ENCODE measurements at places on chromosomes 7 and 10. TPM values are rescaled to one million over a fixed set of nuclear protein-coding genes. Genes with fewer than 3 reads are reported as not detected.

The TRPV5 gene
- not detected for total RNA-seq

The PRKG1 gene
- 13.8 TPM for total RNA-seq

The PDZD7 gene
- total RNA-seq: 3.2 TPM

The MGAM2 gene
- total RNA-seq: under 0.01 TPM

The ACSL5 gene
- 2.0 TPM for total RNA-seq

The AKR1B15 gene
- total RNA-seq: not detected

The TRIM74 gene
- total RNA-seq: 0.25 TPM

The SKIDA1 gene
- total RNA-seq: 6.9 TPM

The DLX6 gene
- 1.2 TPM for total RNA-seq

The INSYN2A gene
- total RNA-seq: 7.4 TPM

The OR13A1 gene
- not detected for total RNA-seq

The ABLIM1 gene
- 72.3 TPM for total RNA-seq

The FAS gene
- 2.0 TPM for total RNA-seq

The SGPL1 gene
- 33.7 TPM for total RNA-seq

The RET gene
- 2.2 TPM for total RNA-seq

The TWIST1 gene
- total RNA-seq: 0.74 TPM

The VSTM4 gene
- 3.2 TPM for total RNA-seq

The OR2A5 gene
- total RNA-seq: not detected

The OPN1SW gene
- not detected for total RNA-seq

The CDC14C gene
- not detected for total RNA-seq

The DGKI gene
- total RNA-seq: 92.0 TPM

The CPVL gene
- 32.9 TPM for total RNA-seq

The NCF1 gene
- not detected for total RNA-seq

The BTBD16 gene
- total RNA-seq: not detected

The TMEM184A gene
- total RNA-seq: not detected

The HNRNPF gene
- 63.4 TPM for total RNA-seq

The EFCAB10 gene
- total RNA-seq: 2.7 TPM

The DPYSL4 gene
- 39.3 TPM for total RNA-seq

The MYH16 gene
- not detected for total RNA-seq

The TACC2 gene
- 25.3 TPM for total RNA-seq

The C1QL3 gene
- 62.0 TPM for total RNA-seq

The ASZ1 gene
- total RNA-seq: not detected

The SLC13A1 gene
- total RNA-seq: not detected

The OR9A2 gene
- total RNA-seq: 0.49 TPM

The LRRC4 gene
- 13.5 TPM for total RNA-seq

The VWA2 gene
- total RNA-seq: 2.2 TPM

The ZNF853 gene
- 19.2 TPM for total RNA-seq

The GTF2IRD1 gene
- total RNA-seq: 12.3 TPM

The SFTPA1 gene
- not detected for total RNA-seq

The GPR37 gene
- total RNA-seq: 20.9 TPM

The GPR146 gene
- total RNA-seq: 1.2 TPM

The TFR2 gene
- 3.9 TPM for total RNA-seq

All from temporal lobe (tissue), 4 donors.